ENCODE measurements at places on chromosomes 1 and 21.
A peak's percentile ranks its signal among the peaks of the same experiment; 100 is the strongest.

DNA sequence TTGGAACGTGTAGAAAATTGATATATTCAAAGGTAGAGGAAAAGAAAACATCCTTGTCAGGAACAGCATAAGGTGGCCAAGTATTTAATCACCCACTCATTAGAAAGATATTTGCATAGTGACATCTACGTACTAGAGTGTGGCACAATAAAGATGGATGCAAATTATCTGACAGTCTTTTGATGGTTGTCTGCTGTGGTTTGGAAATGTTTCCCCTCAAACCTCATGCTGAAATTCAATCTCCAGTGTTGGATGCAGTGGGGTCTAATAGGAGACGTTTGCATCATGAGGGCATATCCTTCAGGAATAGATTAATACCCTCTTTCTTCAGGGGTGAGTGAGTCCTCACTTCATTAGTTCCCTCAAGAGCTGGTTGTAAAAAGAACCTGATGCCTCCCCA, 34.1 kb upstream of the RUNX1 start:
- no peak for DNase-seq

- no peak for DNase-seq
These were observed 9.4 kb upstream of the ZMYM1 start for GRCh38 chr1:35069746-35070145.

GRCh38 chr1:226086776-226087175, 24.3 kb downstream of the H3-3A start:
- DNase-seq = no peak

DNA sequence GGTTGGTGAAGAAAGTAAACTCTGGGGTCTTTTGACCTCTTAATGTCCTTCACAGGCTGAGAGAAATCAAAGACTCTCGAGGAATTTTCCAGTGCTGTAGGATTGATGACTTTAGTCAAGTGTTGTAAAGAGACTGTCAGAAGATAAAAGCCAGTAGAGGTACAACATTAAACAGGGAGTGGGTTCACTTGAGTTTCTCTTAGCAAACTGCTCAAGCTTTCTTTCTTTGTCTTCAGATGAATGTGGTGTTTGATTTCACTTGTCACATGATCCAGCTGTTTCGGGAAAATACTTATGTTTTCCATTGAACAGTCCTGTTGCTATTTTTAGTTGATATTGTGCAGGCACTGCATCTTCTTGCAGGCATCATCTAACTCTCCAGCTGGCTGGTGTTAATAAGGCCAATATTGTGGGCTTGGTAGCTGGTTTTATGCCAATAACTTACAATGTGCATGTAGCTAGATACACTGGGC, 45.6 kb downstream of the XCL2 start:
- DNase-seq = no peak

DNA sequence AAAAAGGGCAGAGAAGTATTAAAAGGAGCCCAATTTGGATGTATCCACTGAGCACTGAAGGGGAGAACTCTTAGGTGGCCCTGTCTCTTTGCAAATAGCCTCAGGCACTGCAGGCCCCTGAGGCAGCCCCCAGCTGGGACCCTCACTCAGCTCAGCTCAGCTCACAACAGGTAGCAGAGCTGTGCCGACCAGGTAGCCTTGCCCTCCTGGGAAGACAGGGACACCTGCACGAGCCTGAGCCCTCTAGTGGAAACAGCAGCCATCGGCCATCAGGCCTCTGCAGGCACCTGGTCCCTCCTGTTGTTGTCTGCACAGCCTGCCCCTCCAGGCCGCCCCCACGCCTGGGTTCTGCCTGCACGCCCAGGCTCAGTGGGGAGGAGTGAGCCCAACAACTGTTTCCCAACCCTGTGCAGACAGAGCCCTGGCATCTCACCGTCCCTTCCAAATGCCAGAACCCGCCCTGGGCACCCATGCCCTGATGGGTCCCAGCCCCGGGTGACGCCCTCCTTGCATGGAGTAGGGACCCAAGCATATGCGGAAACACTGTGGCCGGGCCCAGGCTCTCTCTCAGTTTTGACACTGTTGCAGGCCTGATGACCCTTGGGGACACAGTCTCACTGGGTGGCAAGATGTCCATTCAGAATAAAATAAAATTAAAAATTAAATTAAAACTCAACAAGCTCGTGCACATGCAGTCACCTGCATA, 60.0 kb upstream of the AJAP1 start:
- DNase-seq = no peak

GRCh38 chr1:9296850-9297249, 4.2 kb downstream of the SPSB1 start:
- DNase-seq = no peak

DNA sequence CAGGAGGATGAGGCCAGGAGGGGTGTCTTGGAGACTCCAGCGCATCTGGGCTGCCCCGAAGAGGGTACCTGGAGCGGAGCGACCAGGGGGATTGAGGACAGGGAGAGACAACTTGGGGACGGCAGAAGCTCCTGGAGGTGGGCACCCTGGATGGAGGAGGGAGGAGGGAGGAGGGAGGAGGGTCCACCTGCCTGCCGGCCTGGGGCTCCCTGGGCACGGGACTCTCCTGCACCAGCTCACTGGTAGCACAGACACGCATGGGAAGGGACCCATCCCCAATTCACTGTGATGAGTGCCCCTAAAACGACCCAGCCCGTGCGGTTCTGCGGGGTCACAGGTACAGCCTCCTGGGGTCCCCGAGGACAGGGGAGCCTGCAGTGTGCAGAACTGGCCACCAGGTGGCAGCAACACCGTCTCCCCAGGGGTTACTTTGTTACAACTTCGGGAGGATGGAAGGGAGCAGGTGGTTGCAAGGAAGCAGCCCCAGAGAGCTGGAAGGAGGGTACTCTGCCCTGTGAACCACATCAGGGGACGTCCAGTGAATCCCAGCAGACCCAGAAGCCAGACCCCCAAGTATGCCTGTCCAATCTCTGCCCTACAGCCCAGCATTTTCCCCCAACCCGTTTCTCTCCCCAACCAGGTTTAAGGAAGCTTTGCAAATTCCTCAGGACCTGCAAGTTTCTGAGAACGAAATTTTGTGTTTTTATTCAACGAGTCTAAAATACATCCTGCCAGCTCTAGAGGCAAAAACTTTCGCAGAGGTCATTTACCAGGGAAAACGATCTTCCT, 482.4 kb downstream of the NPHP4 start:
- peak; percentile 70 for DNase-seq

DNA sequence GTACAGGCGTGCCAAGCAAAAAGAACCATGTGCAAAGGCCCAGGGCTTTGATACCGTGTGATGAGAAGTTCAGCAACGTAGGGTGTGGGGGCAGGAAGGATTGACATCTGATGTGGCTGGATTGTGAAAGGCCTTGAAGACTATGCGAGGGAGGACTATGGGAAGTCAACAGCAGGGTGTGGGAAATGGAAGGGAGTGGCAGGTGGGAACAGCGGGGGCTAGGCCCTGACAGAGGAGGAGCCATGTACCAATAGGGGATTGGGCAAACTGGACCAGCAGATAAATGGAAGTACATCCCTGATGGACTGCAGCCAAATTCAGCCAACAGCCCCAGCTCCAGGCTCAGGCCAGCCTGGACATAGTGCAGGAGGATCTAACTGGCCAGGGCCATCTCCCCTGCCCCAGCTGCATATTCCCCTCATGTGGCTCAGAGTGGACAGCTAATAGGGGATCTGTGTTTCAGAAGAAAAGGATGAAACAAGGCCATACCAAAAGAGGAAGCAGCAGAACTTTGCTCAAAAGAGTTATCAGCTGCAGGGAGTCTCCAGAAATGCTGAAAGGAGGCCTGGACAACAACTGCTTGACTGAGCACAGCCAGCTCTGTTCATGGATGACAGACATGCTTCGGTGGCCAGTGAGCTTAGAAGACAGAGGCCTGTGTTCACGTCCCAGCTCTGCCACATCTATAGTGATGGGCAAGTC, 140.2 kb upstream of the SGIP1 start:
- no peak for DNase-seq

DNA sequence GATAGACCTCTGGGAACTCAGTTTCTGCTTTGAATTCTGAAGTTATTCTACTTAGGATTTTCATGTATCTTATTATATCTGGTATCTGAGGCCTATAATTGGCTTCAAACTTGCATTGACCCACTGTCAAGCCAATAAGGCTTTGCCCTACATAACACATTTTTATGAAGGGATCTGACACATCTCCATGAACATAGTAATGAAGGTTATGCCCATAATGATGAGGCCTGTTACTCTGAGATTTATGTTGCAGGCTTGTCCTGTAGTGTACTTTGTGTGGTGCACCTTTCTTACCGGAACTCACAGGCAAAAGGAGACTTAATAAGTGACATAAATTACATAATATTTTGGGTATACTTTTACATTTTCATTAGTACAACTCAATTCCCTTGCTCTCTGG, 14.1 kb downstream of the RGL1 start:
- DNase-seq = no peak

- DNase-seq = no peak
These were observed 2.7 kb downstream of the MLLT11 start for GRCh38 chr1:151062741-151063371.

GRCh38 chr1:1827089-1827848, 49.0 kb upstream of the NADK start:
- no peak for DNase-seq

DNA sequence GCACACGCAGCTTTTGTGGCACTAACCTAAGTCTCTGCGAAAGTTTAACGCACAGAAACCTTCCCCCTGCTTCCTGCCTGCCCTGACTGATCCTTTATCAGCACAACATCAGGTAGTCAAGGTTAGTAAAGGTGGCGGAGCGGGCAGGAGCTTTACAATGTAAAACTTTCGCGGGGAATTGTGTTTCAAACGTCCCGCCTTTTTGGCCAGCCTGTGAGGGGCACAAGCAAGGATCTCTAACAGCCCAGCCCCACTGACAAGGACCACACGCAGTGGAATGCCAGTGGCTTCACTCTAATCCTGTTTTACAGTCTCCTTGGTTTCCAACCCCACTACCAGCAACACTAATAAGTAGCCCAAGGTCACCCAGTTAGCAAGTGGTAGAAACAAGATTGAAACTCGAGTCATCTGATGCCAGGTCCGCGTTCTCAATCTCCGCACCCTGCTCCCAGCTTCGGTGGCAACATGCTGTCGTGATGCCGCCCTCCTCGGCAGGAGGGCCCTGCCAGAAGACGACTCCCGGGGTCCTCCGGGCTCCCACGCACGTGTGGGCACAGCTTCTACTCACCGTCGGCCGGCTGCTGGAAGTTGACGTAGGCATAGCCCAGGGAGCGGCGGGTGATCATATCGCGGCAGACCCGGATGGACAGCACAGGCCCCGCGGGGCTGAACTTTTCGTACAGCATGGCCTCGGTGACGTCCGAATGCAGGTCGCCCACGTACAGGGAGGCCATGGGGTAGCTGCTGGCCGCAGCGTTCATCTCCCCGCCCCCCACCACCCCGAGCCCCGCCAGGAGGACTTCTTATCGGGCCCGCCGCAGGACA, 1.2 kb downstream of the PABPC4 start:
- DNase-seq = peak; percentile 14

GRCh38 chr1:221939607-221940006, 197.7 kb upstream of the DUSP10 start:
- DNase-seq = peak; percentile 22

- no peak for DNase-seq
These were observed 12.7 kb downstream of the TPM3 start for GRCh38 chr1:154178911-154179811.

DNA sequence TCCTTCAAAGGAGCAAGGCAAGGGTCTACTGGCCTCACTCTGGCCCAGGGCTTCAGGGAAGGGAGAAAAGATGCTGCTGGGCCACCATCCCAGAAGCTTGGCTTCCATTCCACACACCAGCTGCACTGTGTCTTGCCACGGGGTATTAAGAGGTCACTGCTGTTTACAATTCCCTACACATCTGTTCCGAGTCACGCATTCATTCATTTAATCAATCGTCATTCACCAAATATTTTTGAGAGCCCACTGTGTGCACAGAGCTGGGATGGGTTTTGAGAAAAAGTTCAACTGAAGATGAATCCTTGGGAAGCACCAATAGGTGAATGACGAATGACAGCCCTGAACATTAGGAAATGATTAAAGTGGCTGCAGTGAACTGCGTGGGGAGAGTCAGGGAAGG, 101.7 kb downstream of the NAV1 start:
- DNase-seq = no peak

- DNase-seq = no peak
These were observed 41.6 kb downstream of the KIRREL1 start for GRCh38 chr1:158035014-158035413.

- DNase-seq = no peak
These were observed 18.2 kb downstream of the NTNG1 start for GRCh38 chr1:107158991-107159390.

DNA sequence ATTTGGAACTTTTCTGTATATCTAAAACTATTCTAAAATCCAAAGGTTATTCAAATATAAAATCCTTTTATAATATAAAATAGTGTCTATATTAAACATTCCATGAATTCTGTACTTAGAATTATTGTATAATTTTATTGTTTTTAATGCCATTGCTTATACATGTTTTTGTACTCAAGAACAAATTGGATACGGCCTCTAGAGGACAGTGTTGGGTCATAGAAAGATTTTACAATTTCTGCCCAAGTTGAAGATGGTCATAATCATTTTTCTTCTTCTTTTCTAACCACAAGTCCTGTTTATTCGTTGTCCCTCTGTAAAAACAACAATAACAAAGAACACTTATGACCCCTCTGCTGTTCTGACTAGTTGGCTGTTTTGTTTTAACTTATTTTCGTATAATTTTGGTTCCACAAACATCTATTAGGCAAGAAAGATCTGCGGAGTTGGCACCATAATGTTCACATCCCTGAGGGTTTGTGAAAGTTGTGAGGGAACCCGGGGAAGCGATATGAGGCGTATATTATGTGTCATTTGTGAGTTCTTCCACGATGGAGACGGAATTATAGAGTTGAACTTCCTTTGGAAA, 75.7 kb upstream of the KIF26B start:
- peak; percentile 33 for DNase-seq

- DNase-seq = no peak
These were observed 94.2 kb downstream of the DTL start for GRCh38 chr1:212129781-212130180.

GRCh38 chr1:244214009-244214967, 163.2 kb downstream of the ZBTB18 start:
- DNase-seq = no peak

DNA sequence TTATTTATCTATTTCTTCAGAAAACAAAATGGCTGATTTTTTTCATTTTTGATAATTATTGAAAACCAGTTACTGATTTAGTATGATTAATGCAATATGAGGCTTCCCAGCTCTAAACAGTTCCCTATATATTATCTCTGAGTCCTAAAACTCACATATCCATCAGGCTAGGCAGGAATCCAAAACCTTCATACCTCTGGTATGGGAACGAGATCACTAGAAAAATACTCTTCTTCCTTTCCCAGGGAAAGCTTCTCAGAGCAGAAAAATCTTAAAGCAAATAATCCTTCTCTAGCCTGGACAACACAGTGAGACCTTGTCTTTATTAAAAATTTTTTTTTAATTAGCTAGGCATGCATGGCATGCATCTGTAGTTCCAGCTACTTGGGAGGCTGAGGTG, 42.5 kb downstream of the KDM5B start:
- DNase-seq = no peak

DNA sequence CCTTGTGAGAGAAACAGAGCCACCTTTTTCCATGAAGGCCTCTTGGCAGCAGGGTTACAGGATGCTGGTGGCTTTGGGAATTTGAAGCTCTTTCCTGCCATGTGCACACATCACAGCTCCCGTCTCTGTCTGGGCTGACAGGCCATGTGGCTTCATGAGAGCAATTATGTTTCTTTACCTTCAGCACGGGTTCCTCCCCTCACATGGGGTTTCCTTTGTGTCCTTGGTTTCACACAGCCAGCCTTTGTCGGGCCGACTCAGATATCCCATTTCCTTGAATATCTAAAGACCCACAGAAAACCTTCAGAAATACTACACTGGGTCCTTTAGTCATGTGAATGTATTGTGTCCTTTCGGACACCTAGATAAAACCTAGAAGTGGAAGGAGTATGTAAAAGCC, 7.1 kb downstream of the CLIC6 start:
- no peak for DNase-seq

All from Ammon's horn (tissue), 1 donor.